ENCODE measurements at places on chromosomes 2 and 18.

DNA sequence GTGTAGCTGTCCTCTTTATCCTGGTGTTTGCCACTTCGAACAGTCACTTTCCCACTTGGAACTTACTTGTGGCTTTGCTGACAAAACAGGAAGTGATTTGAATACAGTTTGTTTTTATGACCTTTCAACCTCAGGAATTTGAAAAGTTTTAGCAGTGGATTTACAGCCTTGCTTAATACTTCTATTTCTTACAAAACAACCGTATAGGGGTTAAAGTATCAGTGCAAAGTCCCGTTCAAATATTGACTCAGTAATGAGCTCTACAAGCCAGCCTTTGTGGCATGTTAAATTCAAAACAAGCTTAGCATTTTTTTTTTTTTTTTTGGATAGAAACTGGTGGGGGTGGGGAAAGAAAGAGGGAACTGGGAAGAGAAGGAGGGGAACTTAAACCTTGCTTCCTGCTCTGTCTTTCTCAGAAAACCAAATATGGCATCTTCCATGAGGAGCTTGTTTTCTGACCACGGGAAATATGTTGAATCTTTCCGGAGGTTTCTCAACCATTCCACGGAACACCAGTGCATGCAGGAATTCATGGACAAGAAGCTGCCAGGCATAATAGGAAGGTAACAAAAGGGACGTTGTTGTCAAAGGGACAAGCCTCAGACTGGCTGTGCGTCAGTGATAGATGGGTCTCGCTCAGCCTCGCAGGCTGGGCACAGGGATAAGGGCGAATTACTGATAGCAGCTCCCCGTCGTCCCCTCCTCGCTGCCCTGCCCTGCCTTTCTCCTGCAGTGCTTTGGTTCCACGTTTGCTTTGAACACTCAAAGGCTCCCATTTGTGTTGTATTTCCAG, at the start of gene HNMT:
Gene HNMT (plus strand): TSS at position 408 of the 793 bp plus-strand sequence. CDS start 19 bp downstream, at position 427.
- DNase-seq: peak; percentile 59

- no peak for DNase-seq
These were observed 471.0 kb upstream of the PIK3C3 start for GRCh38 chr18:41484069-41484468.

- DNase-seq: no peak
These were observed 37.6 kb upstream of the CD226 start for GRCh38 chr18:69985239-69985638.

GRCh38 chr2:28717339-28717758, 34.3 kb upstream of the PPP1CB start:
- peak; percentile 86 for DNase-seq

- peak; percentile 47 for DNase-seq
These were observed 43.4 kb upstream of the MTCL1 start for GRCh38 chr18:8661754-8662559.

- no peak for DNase-seq
These were observed 2.2 kb downstream of the KLHL29 start for GRCh38 chr2:23387221-23387550.
